ENCODE measurements at places on chromosomes 12 and 14.

DNA sequence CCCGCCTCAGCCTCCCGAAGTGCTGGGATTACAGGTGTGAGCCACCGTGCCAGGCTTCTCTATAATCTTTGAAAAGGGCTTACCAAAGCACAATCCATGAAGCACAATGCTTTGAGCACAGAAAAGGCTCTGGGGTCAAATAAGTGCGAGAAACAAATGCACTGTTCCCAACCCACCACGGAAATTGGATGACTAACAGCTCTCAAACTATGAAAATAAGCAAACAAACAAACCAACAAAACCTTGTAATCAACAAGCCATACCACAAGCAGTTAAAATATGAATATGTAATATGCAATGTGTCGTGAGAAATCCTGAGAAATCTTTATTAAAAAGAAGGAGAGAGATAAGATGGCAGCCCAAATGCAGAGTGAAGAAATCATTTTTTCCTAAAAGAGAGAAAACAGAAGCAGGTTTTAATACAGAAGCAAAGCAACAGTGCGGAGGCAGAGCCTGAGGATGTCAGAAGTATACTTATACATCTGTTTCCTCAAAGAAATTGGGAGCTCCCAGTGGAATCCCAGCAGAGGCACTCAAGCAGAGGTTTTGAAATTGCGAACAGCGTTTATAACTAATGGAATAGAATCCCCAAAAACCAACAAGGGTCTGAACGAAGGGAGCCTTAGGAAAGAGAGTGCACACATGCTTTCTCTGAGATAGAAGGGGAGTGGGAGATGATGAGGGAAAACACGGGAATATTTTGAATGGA, 17.1 kb downstream of the SMCO2 start:
- DNase-seq: no peak

GRCh38 chr14:33747749-33748148, 203.1 kb downstream of the EGLN3 start:
- DNase-seq: no peak

DNA sequence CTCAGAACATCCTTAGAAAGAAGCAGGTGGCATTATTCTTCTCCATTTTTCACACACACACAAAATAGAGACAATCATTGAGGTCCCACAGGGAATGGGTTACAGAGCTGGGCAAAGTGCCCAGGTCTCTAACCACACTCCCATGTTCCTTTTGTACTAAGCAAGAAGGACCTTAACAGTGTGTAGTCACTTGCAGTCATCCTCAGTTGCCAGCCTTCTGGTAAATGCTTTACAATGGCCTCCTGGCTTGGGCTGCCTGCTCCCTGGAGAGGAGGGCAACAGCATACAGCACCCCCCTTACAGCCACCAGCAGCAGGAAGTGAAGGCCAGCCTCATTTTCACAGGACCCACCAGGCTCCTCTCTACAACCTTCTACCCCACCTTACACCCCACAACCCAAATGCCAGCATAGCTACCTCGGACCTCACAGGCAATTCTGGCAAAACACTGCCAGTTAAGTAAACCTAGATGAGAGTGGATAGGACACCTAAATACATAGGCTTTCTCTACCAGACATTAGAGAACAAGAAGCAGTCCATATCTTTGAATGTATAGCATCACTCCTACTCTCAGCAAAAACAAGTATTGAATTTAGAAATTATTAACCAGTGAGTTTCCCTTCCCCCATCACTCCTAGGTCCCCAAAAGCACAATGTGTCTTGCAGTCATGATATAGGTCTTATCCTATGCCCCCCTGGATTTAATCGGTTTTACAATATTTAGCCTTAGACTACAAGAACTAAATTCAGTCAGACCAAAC, 88.1 kb downstream of the PPP2R5E start:
- DNase-seq: no peak

- DNase-seq: no peak
Measured at GRCh38 chr12:96710127-96710745, 196.8 kb upstream of the NEDD1 start.

DNA sequence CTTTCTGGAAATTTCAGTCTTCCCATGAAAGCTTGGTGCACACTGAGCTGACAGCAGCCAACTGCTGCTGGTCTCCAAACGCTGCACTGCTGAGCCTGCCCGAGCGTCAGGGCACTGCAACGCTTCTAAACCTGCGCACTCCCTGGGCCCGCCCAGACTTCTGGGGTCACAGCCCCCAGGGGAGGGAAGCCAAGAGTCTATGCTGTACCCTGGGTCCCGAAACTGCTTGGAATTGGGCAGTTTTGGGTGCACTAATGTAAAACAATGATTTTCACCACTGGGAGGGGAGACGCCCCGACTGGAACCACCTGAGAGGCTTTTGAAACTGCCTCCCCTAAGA, 32.0 kb downstream of the CCDC92 start:
- no peak for DNase-seq

DNA sequence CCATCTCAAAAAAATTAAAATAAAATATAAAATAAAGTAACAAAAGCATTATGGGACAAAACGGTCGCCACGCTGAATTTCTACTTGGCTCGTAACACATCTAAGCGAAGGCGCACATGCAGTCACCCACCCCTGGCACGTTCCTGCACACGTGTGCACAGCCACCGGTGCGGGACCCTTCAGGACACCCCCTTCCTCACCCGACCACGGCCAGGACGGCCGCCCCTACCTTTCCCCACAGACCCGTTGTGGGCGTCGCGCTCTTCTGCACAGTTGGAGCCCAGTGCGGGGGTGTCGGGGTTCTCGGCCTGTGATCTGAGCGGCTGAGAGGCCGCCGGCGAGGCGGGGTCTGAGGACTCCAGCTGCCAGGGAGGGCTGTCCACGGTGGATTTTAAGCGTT, 44.4 kb upstream of the GPR68 start:
- no peak for DNase-seq

DNA sequence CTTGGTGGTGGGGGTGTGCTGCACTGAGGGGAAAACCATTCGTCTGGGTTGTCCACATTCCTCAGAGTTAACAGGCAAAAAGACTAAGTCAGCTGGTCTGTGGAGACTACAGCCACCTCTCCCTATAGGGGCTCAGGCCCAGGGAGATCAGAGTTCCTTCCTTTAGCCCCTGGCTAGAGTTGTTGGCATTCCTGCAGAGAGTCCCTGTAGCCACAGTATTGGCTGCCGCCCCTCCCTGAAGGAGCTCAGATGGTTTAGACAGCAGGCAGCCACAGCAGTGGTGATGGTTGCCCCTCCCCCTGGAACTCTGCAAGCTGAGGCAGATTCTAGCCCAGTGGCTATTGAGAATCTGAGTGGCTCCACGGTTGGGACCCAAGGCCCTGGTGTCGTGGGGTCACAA, 1072.5 kb upstream of the ATXN7L3B start:
- DNase-seq: no peak

GRCh38 chr14:37573356-37573755, 21.7 kb downstream of the FOXA1 start:
- DNase-seq: no peak

GRCh38 chr12:90515199-90516175, 439.5 kb downstream of the CCER1 start:
- DNase-seq: no peak

- DNase-seq: no peak
Measured at GRCh38 chr12:110860833-110861296, 14.1 kb downstream of the CCDC63 start.

Measured in stimulated activated CD4-positive, alpha-beta T cell treated with anti-CD3 and anti-CD28 coated beads, Interleukin-4, amount 100 ng/mL, for 4 hours (primary cell).